ENCODE measurements at places on chromosomes 5 and 9.

GRCh38 chr5:19270153-19270552 lies 717.8 kb downstream of the CDH18 start:
- DNase-seq, result no peak

- no peak for DNase-seq
Measured at GRCh38 chr9:15227491-15227890, 79.5 kb downstream of the TTC39B start.

DNA sequence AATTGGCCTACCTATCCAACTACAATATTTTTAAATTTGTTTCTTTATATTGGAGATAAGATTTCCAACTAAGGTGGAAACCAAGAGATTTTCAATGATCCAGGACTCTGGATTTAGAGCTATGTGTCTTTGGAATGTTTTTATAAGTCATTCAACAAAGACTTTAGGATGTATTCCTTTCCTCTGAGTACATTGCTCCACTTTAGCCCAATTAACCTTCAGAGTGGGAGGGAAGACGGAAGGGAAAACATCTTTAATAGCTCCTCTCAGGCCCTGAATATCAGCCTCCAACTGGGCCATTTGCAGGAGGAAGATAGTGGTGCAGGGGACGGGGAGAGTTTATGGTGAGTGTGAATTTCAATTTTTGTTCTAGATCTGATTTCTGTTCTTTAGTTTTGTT lies 239.2 kb downstream of the PIK3R1 start:
- no peak for DNase-seq

DNA sequence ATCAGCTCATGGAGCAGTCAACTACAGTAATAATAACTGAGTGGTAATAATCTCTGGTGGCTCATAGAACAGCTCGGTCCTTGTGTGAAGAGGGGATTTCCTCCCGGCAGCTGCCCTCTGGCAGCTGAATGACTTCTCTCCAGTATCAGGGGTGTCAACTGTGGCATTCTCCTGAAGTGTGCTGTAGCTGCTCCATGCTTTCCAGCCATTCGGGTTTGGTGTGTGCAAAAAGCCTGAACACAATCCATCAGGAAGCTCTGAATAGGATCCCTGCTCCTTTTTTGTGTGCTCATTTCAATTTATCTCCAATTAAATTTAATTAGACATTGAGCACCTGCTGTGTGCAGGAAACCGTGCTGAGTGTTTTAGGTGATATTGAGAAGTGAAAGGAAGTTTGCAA lies 59.8 kb upstream of the BARX1 start:
- no peak for DNase-seq

- DNase-seq, result no peak
Measured at GRCh38 chr9:98657897-98658296, 50.8 kb downstream of the GABBR2 start.

DNA sequence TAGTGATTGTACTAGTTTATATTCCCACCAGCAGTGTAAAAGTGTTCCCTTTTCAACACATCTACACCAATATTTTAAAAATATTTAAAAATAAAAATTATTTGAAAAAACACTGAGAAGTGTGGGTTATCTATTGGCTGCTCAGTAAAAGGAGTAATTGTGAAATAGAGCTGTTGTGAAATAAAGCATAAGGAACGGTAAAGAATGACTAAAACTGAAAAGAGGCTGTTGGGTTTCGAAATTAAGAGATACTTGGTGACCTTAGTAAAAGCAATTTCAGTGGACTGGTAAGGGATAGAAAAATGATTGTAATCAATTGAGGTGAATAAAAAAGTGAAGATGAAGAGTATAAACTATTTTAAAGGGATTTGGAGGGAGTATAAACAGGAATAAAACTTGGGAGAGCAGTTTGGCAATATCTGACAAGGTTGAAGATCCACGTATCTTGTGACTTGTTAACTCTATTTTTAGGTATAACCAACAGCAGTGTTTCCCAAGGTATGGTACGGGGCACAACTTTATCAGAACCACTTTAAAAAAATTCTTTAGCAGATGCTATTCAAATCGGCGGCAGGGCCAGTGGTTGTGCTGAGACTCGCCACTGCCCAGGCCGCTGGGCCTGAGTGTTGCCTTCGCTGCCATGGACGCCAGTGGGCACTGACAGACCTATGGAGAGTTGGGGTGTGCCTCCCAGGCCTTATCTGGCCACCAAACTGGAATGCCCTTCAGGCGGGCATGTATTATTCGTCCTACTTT lies 63.3 kb downstream of the TMEM38B start:
- no peak for DNase-seq

GRCh38 chr9:92762781-92763708 lies 1.6 kb downstream of the BICD2 start:
- no peak for DNase-seq

GRCh38 chr5:167657016-167657415 lies 634.4 kb upstream of the WWC1 start:
- DNase-seq, result no peak

DNA sequence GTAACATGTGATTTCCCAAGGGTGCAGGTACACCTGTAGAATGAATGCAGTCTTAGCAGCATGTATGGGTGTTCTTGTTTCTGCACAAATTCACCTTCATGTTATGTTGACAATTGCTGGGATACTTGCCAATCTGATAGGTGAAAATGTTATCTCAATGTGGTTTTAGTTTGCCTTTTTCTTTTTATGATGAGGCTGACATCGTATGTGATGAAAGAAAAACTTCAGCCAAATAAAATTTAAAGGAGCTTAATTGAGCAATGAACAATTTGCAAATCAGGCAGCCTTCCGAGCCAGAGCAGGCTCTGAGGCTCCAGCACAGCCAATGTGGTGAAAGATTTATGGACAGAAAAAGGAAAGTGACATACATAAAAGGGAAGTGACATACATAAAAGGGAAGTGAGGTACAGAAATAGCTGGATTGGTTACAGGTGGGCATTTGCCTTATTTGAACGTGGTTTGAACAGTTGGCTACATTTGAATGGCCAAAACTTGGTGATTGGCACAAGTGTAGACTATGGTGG lies 10.5 kb downstream of the TAL2 start:
- DNase-seq, result no peak
